Naive thymus-derived CD8-positive, alpha-beta T cell (primary cell): ENCODE measurements at places on chromosomes 2 and 18.

DNA sequence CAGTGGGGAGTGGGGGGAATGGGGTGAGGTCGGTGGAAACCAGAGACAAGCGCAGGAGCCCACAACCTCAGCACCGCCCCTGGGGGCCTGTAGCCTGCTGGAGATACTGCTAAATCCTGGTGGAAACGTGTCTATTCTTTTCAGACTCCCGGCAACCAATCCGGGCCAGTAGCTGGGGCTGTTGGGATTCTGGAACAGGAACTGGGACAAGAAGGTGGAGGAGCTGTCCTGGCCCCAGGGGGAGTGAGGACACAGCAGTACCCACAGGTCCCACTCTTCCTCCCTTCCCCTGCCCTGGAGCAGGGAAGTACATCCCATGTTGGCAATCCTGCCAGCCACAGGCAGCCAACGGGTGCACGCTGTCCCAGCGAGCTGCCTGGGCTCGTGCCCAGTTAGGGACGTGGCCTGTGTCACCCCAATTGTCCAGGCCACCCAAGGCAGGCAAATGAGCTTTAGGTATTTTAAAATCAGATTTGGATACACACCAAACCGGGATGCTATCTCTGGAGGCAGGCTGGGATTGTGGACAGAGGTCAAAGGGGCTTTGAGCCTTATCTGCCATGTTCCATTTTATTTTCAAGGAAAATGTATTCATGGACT, 51.8 kb downstream of the HS1BP3 start:
- H3K36me3 ChIP-seq, result no peaks in the 10 kb centered on the region
- no peaks in the 10 kb centered on the region for H3K4me1 ChIP-seq
- no peak for DNase-seq
- H3K27me3 ChIP-seq, result no peaks in the 10 kb centered on the region
- H3K27ac ChIP-seq, result no peak overlapping the region

GRCh38 chr18:59918320-59918755, 18.5 kb downstream of the PMAIP1 start:
- peak overlapping the region; percentile 56 for H3K4me3 ChIP-seq
- H3K36me3 ChIP-seq, result no peaks in the 10 kb centered on the region
- DNase-seq, result no peak

DNA sequence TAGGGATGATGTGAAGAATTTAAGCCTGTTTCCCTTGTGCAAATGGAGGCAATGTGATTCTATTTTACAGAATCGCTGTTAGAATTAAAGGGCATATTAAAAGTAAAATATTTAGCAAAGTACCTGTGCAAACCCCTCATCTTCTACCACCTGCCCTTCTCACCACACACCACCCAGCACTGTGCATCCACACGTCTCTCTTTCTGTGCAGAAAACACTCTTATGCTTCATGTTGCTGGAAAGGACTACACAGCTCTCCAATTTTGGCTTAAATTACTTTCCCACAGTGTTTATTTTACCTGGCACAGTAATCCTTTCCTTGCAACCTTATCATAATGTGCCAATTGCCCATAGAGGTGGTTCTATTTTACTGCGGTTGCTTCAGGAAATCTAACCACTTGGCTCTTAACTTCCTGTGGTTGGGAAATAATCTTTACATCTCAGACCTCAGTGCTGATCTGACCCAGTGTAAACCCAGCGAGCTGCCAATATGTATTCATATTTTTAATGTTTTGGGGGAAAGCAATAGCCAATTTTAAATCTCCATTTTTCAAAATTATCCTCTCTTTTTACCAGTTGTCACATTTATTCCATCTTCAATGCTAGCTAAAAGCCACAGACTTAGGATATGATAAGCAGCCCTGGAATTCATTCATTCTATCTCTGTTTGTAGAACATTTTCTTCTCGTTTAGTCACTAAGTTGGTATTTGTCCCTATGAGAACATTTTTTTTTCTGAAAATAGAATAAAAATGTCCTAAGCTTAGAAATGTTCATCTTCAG, 250.9 kb downstream of the DSEL start:
- no peak overlapping the region for H3K27ac ChIP-seq
- no peaks in the 10 kb centered on the region for H3K36me3 ChIP-seq
- H3K4me1 ChIP-seq, result peaks cover 53% of the 10 kb centered on the region
- peak overlapping the region; percentile 35 for H3K4me3 ChIP-seq
- no peak for DNase-seq
- peaks cover 1% of the 10 kb centered on the region for H3K27me3 ChIP-seq

DNA sequence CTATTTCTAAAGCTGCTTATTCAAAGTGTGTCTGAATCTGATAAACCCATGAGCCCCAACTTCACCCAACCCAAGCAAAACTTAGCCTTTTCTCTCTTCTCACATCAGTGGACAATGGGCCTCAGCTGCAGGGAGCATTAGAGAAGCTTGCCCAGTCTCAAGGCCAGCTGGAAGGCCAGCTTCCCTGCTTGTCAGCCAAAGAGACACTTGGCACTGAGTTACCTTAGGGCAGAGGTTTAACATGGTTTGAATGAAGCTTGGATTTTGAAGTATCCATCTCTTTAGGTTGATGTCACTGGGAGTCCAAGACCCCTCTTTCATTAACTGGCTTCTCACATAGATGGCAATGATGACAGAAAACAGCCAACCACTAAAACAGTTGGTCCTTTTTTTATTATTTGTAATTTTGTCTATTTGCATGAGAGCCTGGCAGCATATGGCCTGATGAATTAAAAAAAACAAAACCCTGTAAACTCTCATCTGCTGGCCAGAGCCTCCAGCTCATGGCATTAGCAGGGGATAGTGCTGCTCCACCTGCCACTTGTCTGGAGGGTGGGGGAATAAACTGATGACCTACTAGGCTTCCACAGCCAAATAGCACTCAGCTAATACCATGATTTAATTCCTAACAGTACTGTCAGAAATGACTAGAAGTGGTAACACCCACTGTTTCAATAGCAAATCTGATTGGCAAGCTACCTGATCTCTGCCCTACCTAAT, 137.0 kb downstream of the UBE2E3 start:
- no peaks in the 10 kb centered on the region for H3K27me3 ChIP-seq
- H3K4me1 ChIP-seq, result peaks cover 14% of the 10 kb centered on the region
- no peaks in the 10 kb centered on the region for H3K36me3 ChIP-seq
- no peak for DNase-seq
- H3K4me3 ChIP-seq, result no peak overlapping the region

DNA sequence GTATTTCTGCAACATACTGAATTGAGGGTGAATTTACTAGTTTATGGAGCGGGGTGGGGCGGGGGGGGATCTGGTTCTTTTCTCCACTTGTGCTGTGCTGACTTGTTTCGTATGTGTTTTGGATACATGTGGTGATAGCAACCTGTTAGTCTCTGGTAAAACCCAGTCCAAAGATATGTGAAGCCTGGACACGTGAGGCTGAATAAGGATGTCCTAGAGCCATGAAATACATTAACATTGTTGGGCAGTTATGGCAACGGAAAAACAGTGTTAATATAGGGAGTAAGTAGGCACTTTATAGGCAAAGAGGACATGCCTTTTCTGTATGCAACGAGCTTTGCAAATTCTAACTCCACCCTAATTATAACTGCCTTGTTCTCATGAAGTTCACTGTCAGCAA, 42.1 kb upstream of the NEMP2 start:
- no peaks in the 10 kb centered on the region for H3K36me3 ChIP-seq
- DNase-seq, result no peak
- no peaks in the 10 kb centered on the region for H3K27me3 ChIP-seq
- peaks cover 44% of the 10 kb centered on the region for H3K4me1 ChIP-seq

GRCh38 chr2:60706021-60706420, 50.0 kb upstream of the PAPOLG start:
- peaks cover 6% of the 10 kb centered on the region for H3K4me1 ChIP-seq
- DNase-seq, result no peak
- no peak overlapping the region for H3K27ac ChIP-seq
- H3K36me3 ChIP-seq, result no peaks in the 10 kb centered on the region

DNA sequence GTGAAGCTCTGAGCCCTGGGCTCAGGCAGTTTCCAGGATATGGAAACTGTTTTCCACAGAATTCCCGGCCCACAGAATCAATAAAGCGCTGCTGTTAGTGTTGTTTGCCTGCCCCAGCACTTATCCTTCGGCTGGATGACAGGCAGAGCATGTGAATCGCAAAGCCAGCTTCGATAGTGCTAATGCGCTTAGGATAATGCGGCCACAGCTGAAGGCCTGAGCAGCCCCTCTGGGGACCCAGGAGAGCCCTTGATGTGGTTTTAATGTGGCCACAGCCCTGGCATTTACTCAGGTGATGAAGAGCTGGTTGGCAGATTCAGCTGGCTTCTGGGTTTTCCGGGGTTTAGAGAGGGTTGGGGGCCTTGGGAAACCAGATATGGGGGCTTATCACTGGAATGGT, 23.7 kb downstream of the PCARE start:
- H3K27ac ChIP-seq, result no peak overlapping the region
- peaks cover 2% of the 10 kb centered on the region for H3K4me1 ChIP-seq
- no peak for DNase-seq
- H3K36me3 ChIP-seq, result no peaks in the 10 kb centered on the region
- H3K4me3 ChIP-seq, result no peak overlapping the region

GRCh38 chr2:231410293-231411004, 14.9 kb downstream of the B3GNT7 start:
- peaks cover 21% of the 10 kb centered on the region for H3K4me1 ChIP-seq
- no peak overlapping the region for H3K27ac ChIP-seq
- H3K27me3 ChIP-seq, result peaks cover 39% of the 10 kb centered on the region
- H3K4me3 ChIP-seq, result no peak overlapping the region
- H3K36me3 ChIP-seq, result no peaks in the 10 kb centered on the region

GRCh38 chr2:204779771-204780170, 234.5 kb downstream of the PARD3B start:
- DNase-seq, result no peak
- H3K27me3 ChIP-seq, result peaks cover 2% of the 10 kb centered on the region
- H3K4me1 ChIP-seq, result no peaks in the 10 kb centered on the region
- H3K36me3 ChIP-seq, result no peaks in the 10 kb centered on the region

DNA sequence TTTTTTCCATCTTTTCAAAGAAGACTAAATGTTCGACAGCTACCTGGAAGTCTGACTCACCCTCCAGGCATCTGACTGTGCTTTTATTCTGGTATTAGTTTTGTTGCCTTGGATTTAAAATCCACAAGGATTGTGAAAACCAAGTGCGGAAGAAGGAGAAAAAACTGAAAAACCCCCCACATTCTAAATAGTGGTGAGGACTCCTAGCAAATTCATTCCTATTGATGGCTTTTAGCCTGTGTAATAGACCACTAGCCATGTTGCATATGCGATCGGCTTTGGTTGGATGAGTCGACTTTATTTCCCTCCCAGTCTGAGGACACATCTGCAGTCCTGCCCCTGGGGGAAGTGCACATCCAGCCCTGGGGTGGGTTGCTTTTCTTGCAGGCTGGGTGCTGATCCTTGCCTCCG, 16.9 kb downstream of the LDLRAD4 start:
- H3K4me3 ChIP-seq, result no peak overlapping the region
- H3K36me3 ChIP-seq, result no peaks in the 10 kb centered on the region
- H3K27ac ChIP-seq, result no peak overlapping the region
- H3K27me3 ChIP-seq, result no peaks in the 10 kb centered on the region

DNA sequence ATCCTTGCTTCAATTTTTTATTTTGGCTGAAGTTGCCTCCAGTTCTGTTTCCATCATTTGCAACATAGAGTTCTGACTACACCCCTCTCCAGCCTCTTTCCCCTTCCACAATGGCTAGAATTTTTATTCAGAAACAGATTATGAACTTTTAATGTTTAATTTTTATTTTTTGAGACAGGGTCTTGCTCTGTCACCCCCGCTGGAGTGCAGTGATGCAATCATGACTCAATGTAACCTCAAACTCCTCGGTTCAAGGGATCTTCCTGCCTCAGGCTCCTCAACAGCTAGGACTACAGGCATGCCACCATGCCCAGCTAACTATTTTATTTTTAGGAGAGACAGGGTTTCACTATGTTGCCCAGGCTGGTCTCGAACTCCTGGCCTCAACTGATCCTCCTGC, 2.8 kb downstream of the NTSR2 start:
- no peaks in the 10 kb centered on the region for H3K4me1 ChIP-seq
- DNase-seq, result no peak
- H3K36me3 ChIP-seq, result peaks cover 14% of the 10 kb centered on the region
- no peak overlapping the region for H3K4me3 ChIP-seq

DNA sequence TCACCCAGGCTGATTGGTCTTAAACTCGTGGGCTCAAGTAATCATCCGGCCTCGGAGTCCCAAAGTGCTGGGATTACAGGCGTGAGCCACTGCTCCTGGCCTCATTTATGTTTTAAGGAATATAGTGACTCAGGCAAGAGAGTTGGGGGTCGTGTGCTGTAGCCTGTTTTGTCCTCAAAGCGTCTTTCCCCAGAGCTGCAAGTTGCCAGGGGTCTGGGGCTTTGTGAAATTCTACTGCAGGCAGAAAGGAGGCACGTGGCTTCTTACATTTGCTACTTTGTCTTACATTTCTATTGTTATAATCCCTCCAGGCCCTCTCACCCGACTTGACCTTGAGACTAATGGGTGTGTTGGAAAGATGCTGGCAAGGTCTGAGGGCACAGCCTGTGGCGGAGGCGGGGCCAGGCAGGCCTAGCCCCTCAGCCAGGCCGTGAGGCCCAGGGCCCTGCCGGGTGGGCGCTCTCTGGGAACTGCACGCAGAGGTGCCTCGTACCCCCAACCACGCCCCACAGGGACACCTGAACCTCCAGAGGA, 85.8 kb upstream of the NDUFV2 start:
- peak overlapping the region; percentile 76 for H3K4me3 ChIP-seq
- no peak for DNase-seq
- H3K4me1 ChIP-seq, result peaks cover 9% of the 10 kb centered on the region
